NCI-H774 (cell line): ENCODE measurements at places on chromosomes 12 and 14.

DNA sequence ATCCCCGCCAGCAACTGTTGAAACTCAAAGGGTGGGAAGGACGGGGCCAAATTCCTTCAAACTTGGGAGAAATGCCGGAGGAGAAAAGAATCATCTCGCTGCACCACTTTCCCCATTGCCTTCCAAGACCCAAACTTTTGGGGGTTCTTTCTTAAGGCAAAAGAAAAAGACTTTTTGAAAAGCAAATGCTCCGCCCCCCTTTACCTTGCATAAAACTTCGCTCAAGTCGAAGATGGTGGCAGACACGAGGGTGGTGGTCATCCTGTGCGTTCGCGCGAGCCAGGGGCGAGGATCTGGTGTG is 239 bp downstream of the ZFP36L1 start:
- no peak for DNase-seq

GRCh38 chr14:35201066-35201465 is 78.7 kb downstream of the PRORP start:
- DNase-seq = no peak

- DNase-seq = no peak
Observed at GRCh38 chr12:90404071-90404470, 550.9 kb downstream of the CCER1 start.

- DNase-seq = no peak
Observed at GRCh38 chr14:69501423-69501838, 16.9 kb downstream of the PLEKHD1 start.

GRCh38 chr14:61565836-61566536 is 129.3 kb upstream of the HIF1A start:
- no peak for DNase-seq

GRCh38 chr12:75735853-75736252 is 224.4 kb upstream of the KRR1 start:
- DNase-seq = no peak

DNA sequence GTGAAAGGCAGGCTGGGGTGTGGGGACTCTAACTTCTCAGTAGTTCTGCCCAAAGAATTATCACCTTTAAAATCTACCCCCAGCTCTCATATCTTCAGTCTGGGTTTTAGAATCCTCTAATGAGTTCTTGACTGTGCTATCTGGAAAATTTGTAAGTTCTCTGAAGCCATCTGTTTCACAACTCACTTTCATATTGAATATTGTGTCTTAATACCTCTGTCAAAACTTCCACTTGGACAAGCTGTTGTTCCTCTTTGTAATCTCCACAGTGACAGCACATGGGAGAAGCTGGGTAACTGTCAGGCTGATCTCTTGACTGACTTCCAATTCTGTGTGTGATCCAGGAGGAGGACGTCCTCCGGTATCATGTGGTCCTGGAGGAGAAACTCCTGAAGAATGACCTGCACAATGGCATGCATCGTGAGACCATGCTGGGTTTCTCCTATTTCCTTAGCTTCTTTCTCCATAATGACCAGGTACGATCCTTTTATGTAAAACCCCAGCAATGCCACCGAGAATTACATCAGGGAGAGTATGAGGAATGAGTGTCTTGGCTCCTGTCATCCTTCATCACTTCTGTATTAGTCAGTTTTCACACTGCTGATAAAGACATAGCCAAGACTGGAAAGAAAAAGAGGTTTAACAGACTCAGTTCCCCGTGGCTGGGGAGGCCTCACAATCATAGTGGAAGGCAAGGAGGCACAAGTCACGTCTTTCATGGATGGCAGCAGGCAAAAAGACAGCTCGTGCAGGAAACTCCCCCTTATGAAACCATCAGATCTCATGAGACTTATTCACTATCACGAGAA is 111.9 kb downstream of the STAB2 start:
- no peak for DNase-seq

DNA sequence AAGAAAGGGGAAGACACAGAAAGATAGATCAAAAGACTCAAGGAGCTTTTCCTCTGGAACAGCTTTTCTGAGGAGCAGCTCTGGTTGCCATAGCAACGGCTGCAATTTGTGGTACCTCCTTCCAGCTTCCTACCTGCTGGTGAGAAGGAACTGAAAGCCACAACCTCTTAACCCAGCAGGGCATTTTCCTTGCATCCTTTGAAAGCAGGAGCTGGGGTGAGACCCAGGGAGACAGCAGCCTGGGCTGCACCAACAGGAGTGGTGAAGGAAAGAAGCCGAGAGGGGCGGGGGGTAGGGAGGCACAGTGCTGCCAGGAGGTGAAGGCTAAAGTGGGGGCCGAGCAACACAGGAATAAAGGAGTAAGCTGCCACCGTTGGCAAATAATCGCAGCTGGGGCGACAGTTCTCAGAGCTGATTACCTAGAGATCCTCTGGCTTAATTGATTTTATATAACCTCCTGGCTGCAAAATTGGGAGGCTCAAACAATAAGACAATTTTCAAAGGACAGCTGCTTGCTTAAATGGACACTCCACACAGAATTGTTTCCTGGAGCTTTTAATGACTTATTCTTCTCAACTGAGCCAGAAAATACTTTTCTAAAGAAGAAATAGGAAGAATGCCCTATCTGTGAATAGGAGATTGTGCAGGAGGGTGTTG is 129.4 kb downstream of the RPAP3 start:
- DNase-seq = peak; percentile 50

GRCh38 chr12:132540436-132540835 is 50.5 kb downstream of the FBRSL1 start:
- no peak for DNase-seq

- DNase-seq = no peak
Observed at GRCh38 chr12:42386308-42386707, 60.3 kb downstream of the PPHLN1 start.

- DNase-seq = no peak
Observed at GRCh38 chr14:58763210-58763609, 125.4 kb downstream of the DACT1 start.

GRCh38 chr14:106013879-106014376 is 487.5 kb downstream of the TMEM121 start:
- no peak for DNase-seq

DNA sequence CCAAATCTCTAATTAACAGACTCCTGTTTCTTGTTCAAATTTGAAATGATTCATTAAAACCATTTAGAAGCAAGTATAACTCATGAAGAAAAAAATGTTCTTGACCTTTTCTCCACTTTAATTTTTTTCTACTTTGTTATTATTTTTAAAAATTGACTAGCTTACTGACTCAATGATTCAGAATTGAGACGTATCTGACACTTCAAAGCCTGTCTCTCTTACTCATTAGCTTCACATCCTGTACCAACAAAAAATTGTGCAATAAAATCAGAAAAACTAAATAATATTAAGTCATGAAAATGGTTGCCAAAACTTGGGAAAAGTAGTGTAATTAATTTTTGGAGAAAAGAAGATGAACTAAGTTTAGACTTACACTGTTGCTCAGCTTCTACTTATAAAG is 331.2 kb downstream of the SLC16A7 start:
- no peak for DNase-seq

DNA sequence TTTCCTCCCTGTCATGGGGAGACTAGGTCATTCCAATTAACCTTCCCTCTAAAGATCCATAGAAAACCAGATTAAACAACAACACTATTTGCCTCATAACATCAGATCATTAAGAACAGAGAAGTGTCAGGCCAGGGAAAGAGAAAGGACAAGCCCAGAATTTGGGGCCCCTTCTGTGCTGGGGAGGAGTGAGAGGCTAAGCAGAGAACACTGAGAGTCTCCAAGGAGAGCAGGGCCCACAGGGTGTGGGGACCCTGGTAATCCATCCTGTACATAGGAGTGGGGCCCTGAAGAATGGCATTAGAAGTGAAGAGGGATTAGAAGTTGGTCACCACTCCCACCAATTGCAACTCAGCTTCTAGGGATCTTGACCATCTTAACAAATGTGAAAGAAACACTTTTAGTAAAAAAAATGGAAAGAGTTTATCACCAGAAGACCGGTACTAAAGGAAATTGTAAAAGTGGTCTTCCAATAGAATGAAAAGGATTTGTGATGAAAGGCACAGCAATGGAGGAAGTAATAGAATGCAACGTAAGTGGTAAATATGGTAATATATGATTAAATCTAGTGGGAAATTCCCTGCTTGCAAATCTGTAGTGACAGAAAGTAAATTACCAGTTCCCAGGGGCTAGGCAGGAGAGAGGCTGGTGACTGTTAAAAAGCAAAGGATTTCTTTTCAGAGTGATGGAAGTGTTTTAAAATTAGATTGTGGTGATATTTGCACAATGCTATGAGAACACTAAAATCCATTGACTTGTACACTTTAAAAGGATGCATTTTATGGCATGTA is 14.0 kb upstream of the TMTC1 start:
- DNase-seq = no peak

- no peak for DNase-seq
Observed at GRCh38 chr12:131397493-131398181, 313.3 kb upstream of the SFSWAP start.

GRCh38 chr14:100056964-100057795 is 8.0 kb upstream of the EVL start:
- no peak for DNase-seq

- no peak for DNase-seq
Observed at GRCh38 chr12:30977537-30978349, 51.2 kb downstream of the TSPAN11 start.

DNA sequence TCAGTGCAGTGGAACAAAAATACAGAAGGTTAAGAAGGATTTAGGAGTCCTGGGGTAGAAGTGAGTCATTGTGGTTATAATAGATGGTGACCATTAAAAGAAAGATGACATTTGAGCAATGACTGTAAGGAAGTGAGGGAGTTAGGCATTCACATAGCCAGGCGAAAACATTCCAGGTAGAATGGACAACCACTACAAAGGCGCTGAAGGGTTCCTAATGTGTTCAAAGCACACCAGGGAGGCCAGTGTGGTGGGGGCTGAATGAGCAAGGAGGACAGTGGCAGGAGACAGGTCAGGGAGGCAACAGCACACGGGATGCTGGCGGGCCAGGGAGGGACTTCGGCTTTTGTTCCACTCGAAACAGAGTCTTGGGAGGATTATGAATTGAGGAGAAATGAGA is 129.9 kb downstream of the NPAS3 start:
- no peak for DNase-seq

GRCh38 chr12:71472441-71472911 is 32.9 kb downstream of the LGR5 start:
- DNase-seq = no peak

- DNase-seq = no peak
Observed at GRCh38 chr14:77238356-77238755, 32.6 kb downstream of the NGB start.

DNA sequence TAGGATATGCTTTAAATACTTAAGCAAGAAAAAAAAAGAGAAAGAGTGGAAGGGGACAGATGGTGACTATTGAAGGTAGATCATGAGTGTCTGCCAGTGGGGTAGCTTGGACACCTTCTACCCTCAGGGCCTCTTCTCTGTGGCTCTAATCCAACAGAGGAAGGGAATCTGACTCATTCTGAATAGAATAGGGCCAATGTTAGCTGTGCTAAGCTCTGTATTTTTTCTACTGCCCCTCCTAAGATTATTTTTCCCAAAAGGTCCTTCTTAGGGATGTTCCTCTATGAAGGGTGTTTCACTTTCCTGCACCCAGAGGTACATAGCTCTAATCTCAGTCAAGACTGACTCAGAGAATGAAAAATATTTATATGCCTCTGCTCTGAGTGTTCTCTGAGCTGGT is 25.6 kb downstream of the UNC79 start:
- DNase-seq = no peak

DNA sequence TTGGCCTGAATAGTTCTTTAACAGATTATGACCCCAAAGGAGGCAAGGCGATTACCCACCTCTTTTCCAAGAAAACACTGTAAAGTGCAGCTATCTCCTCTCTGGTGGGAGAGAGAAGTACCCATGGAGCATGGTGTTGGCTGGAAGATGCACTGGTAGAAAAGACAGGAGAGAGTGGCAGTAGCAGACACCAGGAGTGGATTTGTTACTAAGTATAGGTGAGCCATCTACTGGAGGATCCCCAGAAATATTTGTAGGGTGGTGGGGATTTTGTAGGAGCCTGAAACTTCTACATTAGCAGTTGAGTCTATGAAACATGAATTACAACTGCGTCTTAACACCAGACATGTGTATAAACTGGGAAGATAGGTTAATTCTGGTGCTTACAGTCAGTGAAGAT is 148.0 kb downstream of the SLC38A4 start:
- DNase-seq = peak; percentile 25

DNA sequence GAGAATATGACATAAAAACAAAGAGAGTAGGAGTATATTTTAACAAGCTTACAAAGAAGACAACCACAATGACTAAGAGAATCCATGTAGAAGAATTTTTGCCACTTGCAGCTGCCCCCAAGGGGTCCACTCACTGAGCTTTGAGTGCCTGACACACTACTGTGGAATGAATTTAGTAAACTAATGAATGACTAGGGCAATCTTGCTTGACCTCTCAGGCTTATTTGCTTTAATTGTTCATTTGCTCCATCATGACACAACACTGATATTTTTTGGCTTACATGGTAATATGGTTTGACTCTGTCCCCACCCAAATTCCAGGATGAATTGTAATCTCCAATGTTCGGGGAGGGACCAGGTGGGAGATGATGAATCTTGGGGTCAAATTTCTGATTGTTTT is 249.1 kb upstream of the FAR2 start:
- DNase-seq = no peak

GRCh38 chr14:71119075-71119474 is 211.8 kb downstream of the PCNX1 start:
- no peak for DNase-seq

DNA sequence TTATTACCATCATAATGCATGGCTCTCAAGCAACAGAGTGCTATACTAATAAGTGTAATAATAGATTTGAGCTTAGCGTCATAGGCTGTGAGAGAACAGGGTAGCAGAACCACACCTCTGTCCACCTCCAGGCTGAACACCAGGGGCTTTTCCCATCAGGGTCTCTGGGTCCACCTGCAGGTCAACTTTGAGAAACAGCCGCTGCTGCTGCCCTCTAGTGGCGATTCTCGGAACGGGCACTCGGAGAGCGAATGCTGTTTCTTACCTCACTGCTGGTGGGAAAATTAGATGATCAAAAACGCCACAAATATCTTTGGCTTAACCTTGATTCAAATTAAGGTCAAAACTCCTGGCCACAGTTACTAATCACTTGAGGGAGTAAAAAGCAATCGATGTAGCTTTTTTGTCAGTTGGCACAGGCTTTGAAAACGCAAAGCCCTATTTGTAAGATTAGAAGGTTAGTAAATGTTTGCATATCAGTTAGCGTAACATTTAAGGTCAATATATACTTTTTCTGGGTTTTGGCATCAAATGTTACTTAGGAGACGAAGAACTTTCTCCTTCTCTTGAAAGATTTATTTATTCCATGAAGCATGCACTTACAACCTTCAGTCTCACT is 127.9 kb upstream of the TMEM132D start:
- peak; percentile 28 for DNase-seq
